Motor neuron (in vitro differentiated cells): ENCODE measurements at places on chromosomes 16 and 17. TPM values are rescaled to one million over a fixed set of nuclear protein-coding genes. Genes with fewer than 3 reads are reported as not detected.

Gene RNF43
- 0.71 and 1.2 TPM in 2 replicates for total RNA-seq

DNA sequence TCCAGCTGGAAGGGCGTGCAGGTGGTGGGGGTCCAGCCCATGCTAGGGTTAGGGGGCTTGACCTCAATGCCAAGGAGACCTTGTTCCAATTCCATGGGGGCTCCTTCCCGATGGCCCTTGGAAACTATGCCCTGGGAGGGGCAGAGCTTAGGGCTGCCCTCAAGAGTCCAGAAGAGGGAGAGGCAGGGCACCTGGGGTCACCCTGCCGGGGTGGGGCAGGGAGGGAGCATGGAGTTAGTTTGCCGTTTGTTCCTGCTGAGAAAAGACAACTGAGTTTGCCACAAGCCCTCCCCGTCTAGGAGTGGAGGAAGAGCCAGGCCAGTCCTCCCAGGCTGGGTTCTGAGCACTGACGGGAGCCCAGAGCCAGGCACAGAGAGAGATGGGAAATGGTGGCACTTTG lies 21.4 kb downstream of the MMP15 start:
- no peak for ATAC-seq

DNA sequence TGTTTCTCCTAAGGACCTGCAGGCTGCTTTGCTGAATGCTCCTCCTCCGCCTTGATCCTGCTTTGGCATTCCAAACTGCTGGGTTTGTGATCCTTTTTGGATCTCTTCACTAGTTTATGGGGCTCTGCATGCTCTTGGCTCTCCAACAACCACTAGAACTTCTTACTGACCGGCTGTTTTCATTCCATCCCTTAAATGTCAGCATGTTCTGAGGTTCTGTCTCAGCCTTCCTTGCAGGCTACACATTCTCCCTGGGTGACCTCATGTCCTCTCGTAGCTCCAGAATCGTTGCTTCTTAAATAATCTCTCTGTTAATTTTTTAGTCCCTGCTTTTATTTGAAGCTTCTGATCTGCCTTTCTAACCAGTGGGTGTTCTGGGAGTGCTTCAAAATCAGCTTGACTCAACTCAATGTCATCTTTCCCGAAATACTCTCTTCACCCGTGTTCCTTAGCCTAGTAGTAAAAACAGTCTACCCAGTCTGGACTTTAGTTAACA lies 119.0 kb upstream of the HS3ST2 start:
- ATAC-seq = no peak

GRCh38 chr17:45820052-45820780 lies 24.5 kb upstream of the SPPL2C start:
- no peak for ATAC-seq

DNA sequence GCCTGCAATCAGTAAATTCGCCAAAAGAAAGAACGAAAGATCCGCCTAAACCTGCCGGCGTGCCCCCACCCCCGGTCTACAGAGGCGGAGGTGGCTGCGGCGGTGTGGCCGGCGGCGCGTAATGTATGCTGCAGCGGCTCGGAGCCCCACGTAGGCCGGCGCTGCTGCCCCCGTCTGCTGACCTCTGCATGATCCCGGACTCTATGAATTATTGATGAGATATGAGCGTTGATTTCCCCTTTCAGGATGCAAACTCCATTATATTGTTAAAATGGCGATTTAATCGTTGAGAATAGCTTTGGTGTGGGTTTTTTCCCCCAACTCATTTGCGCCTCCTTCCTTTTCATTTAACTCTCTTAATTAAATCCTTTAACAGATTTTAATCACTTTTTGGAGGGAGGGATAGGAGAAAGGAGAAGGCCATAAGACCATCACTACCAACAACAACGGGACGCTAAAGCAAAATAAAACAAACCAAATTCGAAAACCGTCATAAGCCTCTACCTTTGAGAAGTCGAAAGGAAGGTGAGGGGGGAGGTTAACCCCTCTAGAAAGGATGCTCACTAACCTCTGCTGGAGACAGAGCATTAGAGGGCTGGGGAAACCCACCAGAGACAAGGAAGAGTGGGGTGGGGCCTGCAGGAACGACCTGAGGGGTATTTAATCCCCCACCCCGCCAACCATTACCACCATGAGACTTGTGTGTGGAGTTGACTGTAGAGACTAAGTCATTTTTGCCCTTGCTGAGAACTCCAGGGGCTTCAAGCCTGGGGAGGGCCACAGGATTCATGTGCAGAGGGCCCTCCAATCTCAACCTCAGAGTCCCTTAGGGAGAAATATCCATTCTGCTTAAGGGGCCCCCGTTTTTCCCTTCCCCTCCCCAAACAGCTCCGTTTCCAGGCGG lies 3.4 kb downstream of the HOXB3 start:
- peak; percentile 20 for ATAC-seq

- ATAC-seq = no peak
These were observed 20.6 kb downstream of the PRKAR1A start for GRCh38 chr17:68532826-68533225.

DNA sequence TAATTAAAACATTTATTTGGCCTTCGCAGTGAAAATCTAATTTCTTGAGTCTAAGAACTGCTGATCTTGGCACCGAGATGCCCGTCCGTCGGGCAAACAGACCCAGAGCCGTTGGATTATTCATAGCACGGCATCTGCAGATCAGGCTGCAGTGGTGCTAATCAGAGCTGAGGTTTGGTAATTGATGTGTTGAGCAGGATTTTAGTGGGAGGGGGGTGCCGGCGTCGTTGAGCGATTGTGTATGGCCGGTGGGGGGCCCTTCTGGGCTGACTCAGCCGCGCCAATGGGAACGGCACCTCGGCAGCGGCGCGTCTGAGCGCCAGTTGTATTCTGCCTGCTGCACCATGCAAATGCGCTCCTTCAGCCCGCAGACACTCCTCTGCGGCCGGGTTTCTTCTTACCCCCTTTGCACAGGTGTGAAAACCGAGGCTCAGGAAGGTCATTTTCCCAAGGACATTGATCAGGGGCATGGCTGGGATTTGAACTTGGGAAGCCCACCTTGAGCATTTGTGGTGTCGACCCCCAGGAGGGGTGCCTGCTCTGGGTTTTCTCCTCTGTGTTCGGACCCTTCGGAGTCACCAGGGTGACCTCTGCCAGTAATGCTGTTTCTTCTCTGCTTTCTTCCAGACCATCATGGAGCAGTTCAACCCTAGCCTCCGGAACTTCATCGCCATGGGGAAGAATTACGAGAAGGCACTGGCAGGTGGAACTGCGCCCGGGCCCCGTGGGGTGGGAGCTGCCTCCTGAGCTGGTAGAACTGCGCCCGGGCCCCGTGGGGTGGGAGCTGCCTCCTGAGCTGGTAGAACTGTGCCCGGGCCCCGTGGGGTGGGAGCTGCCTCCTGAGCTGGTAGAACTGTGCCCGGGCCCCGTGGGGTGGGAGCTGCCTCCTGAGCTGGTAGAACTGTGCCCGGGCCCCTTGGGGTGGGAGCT lies 18.4 kb downstream of the BAIAP2 start:
- no peak for ATAC-seq
